Neural crest cell (in vitro differentiated cells): ENCODE measurements at places on chromosomes 1 and 21. TPM values are rescaled to one million over a fixed set of nuclear protein-coding genes. Genes with fewer than 3 reads are reported as not detected.

GART gene
- total RNA-seq, result 133 and 139 TPM in 2 replicates

- H3K27ac ChIP-seq, result no peak overlapping the region
- no peak for DNase-seq
- no peaks in the 10 kb centered on the region for H3K36me3 ChIP-seq
Measured at GRCh38 chr1:178495741-178496409, 889 bp downstream of the CLEC20A start.

CFHR5 gene
- not detected in 2 replicates for total RNA-seq

ESPN gene
- total RNA-seq, result 1.7 and 4.3 TPM in 2 replicates

- no peak overlapping the region for H3K4me3 ChIP-seq
- DNase-seq, result no peak
- H3K4me1 ChIP-seq, result no peaks in the 10 kb centered on the region
- H3K27me3 ChIP-seq, result no peaks in the 10 kb centered on the region
- no peak overlapping the region for H3K27ac ChIP-seq
Measured at GRCh38 chr1:152884966-152885624, 7.0 kb downstream of the SMCP start.

DNA sequence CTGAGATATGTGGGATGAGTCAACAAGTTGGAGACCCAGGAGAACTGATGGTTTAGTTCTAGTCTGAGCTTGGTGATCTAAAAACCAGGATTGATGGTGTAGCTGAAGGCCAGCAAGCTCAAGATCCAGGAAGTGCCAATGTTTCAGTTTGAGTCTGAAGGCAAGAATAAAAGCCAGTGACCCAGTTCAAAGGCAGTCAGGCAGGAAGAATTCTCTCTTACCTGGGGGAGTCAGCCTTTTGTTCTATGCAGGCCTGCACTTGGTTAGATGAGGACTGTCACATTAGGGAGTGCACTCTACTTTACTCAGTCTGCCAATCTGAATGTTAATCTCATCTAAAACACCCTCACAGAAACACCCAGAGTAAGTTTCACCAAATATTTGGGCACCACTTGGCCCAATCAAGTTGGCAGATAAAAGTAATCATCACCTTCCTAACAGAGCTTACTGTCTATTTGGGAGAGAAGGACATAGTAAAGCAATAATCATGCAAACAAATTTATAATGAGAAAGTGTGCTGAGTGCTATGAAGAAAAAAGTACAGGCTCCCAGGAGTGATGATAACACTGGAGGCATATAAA is 63.4 kb downstream of the TSEN15 start:
- H3K4me3 ChIP-seq, result no peak overlapping the region
- H3K4me1 ChIP-seq, result peaks cover 10% of the 10 kb centered on the region
- DNase-seq, result no peak

GRCh38 chr1:166999500-167000055 is 10.5 kb downstream of the MAEL start:
- no peaks in the 10 kb centered on the region for H3K4me1 ChIP-seq
- no peaks in the 10 kb centered on the region for H3K27me3 ChIP-seq
- no peak overlapping the region for H3K4me3 ChIP-seq
- no peak for DNase-seq
- no peak overlapping the region for H3K27ac ChIP-seq

DNA sequence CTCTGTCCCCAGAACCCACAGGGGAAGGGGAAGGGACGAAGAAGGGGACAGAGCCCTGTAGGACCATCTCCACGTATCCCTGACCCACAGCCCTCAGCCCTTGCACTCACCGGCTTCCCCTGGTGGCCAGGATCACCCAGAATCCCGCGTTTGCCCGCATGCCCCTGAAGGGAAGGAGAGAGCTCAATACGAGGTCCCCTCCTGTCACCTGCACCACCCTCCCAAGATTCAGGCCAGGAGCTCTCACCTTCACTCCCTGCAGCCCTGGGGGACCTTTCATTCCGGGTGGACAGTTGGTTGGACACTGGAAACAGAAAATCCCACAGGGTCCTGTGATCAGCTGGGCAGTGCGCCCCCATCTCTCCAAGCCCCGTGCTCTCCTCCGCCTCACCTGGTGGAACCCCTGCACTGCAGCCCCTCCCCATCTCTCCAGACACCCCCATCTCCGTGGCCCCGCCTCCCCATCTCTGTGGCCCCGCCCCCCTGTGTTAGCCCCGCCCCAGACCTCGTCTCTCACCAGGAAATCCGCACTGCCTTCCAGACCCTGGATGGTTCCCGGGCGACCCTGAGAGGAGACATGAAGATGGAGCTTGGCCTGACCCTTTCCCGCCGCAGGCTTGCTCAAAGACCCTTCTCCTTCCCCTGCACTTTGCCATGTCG is 6.0 kb downstream of the COL9A2 start:
- peaks cover 17% of the 10 kb centered on the region for H3K27me3 ChIP-seq
- no peak for DNase-seq
- H3K4me1 ChIP-seq, result peaks cover 24% of the 10 kb centered on the region
- H3K27ac ChIP-seq, result no peak overlapping the region

- H3K27me3 ChIP-seq, result peaks cover 88% of the 10 kb centered on the region
- no peak overlapping the region for H3K4me3 ChIP-seq
- no peak overlapping the region for H3K27ac ChIP-seq
- DNase-seq, result no peak
Measured at GRCh38 chr1:897226-897625, 26.5 kb upstream of the SAMD11 start.

DNA sequence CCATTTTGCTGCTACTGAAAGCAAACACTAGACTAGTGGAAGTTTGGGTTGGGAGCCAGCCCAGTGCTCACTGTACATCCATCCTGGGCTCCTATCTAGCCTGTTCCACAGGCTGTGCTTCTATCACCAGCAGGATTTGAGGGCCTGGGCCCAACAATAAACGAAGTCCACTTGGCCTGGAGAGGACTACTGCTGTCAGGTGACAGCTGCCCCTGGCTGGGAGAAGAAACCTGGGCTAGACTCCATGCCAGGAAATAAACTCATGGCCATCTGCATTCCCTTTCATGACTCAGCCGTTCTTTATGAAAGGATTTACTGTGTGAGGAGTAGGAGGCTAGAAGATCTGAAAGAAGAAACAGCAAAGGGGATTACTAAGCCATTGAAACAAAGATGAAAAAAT is 35.5 kb downstream of the COLGALT2 start:
- peak overlapping the region; percentile 96 for H3K27ac ChIP-seq
- H3K4me3 ChIP-seq, result peak overlapping the region; percentile 58
- peaks cover 6% of the 10 kb centered on the region for H3K36me3 ChIP-seq
- H3K27me3 ChIP-seq, result no peaks in the 10 kb centered on the region

DNA sequence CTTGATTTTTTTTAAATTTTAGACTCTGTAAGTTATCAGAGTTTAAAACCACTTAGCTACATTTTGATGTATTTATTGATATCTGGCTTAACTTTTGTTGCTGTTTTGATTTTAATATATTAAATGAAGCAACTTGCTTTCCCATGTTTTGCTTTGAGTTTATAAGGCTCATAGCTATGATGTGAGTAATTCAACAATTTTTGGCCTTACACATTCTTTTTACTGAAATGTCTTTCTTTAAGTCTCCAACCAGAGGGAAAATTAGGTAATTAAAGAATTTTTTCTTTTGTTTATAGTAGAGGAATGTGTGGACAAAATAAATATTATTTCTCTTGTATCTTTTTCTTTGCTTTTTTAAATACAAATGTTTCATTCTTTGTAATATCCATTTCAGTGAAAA is 258.3 kb upstream of the ADAMTS5 start:
- H3K4me1 ChIP-seq, result no peaks in the 10 kb centered on the region
- H3K4me3 ChIP-seq, result no peak overlapping the region
- no peak overlapping the region for H3K27ac ChIP-seq
- no peaks in the 10 kb centered on the region for H3K27me3 ChIP-seq

SLC22A15 gene
- 1.8 and 2.3 TPM in 2 replicates for total RNA-seq

- H3K36me3 ChIP-seq, result no peaks in the 10 kb centered on the region
- H3K4me1 ChIP-seq, result peaks cover 42% of the 10 kb centered on the region
- no peak within 1 kb of the TSS for H3K27ac ChIP-seq
- H3K4me3 ChIP-seq, result peak within 1 kb of the TSS; percentile 82
- peak; percentile 76 for DNase-seq
Measured at GRCh38 chr1:37474046-37474696, at the start of gene ZC3H12A. Gene ZC3H12A, plus strand, starts transcription at chr1:37474580. Its CDS starts 917 bp downstream, at chr1:37475497.

DNA sequence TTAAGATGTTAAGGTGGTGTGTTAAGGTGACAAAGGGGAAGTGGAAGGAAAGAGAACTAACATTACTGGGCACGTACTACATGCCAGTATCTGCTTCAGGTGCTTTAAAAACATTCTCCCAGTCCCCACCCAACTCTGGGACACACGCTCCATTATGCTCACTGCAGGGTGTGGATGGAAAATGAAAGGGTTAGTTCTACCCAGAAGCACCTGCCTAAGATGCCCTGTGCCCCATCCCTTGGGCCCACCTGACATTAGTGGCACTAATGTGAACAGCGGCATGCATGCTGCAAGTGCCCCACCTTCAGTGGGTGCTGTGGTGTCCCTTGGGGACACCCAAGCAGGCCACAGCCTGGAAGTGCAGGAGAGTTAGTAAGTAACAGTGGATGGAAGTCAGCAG is 82.9 kb upstream of the CXADR start:
- no peaks in the 10 kb centered on the region for H3K27me3 ChIP-seq
- H3K4me3 ChIP-seq, result no peak overlapping the region
- H3K4me1 ChIP-seq, result no peaks in the 10 kb centered on the region
- H3K27ac ChIP-seq, result no peak overlapping the region
- DNase-seq, result no peak
- no peaks in the 10 kb centered on the region for H3K36me3 ChIP-seq

CD1E gene
- not detected in 2 replicates for total RNA-seq
